ENCODE measurements at places on chromosomes 1 and 21.

DNA sequence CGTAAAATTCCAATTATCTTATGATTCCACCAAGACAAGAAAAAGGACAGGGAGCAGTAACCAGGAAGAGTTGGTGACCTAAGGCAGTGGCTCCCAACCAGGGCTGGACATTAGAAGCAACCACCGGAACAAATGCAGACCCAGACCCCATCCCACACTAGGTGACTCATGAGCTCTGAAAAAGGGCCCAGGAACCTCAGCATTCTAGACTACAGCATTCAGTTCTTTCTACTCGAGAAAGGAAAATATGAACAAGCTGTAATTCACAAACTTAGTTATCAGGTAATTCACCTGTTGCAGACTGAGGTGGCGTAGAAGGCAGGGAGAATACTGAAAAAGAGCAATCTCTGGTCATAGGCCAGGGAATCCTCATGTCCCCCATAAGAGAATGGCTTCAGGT, 138.4 kb upstream of the KRTAP19-8 start:
- no peak for DNase-seq

GRCh38 chr1:156102633-156103511, 11.6 kb upstream of the LMNA start:
- DNase-seq = peak; percentile 81

- DNase-seq = no peak
Observed at GRCh38 chr21:44684483-44684882, 2.5 kb upstream of the KRTAP12-1 start.

DNA sequence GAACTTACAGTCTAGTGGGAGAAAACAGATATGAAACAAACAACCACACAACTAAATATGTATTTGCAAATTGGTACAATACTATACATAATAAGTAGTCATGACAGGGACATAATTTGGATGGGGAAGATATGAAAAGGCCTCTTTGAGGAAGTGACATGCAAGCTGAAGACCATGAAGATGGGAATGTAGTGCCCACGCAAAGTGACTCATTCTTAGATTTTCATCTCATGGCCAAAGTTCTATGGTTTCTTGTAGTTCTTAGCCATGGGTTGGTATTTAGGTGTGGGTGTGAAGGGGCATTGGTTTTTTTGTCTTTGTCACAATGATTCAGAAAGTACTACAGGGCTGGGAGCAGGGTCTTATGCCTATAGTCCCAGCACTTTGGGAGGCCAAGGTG, 105.4 kb upstream of the FAM78B start:
- no peak for DNase-seq

- no peak for DNase-seq
Observed at GRCh38 chr1:24822887-24823286, 77.6 kb downstream of the CLIC4 start.

GRCh38 chr1:83815330-83815729, 183.6 kb downstream of the TTLL7 start:
- peak; percentile 80 for DNase-seq

DNA sequence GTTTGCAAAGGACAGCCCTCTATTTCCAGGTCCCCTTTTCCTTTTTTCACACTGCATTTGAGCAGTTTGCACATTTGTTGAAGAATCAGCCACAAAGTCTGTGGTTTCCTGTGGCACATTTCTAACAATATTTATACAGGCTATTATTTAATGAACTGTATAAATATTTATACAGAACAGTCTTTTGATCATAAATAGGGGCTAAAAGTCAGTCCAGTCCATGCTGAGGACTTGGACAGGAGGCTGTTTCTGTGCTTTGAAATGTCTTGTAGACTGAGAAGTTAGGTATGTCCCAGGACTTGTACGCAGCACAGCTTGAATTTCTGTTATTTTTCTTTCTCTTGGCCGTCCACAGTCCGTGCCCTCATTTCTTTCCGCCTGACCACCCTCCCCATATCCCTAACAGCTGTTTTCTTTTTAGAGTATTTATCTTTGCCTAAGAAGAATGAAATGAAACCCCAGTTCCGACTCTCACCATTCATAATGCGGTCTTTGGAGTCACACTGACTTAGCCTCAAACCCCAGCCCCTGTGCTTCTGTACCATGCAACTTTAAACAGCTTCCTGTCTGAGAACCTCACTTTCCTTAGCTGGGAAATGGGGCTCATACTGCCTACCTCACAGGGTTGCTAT, 19.7 kb downstream of the FGGY start:
- DNase-seq = peak; percentile 29

- no peak for DNase-seq
Observed at GRCh38 chr1:4046836-4047461, 146.9 kb upstream of the C1orf174 start.

- no peak for DNase-seq
Observed at GRCh38 chr1:45134461-45134873, 71.9 kb downstream of the ZSWIM5 start.

DNA sequence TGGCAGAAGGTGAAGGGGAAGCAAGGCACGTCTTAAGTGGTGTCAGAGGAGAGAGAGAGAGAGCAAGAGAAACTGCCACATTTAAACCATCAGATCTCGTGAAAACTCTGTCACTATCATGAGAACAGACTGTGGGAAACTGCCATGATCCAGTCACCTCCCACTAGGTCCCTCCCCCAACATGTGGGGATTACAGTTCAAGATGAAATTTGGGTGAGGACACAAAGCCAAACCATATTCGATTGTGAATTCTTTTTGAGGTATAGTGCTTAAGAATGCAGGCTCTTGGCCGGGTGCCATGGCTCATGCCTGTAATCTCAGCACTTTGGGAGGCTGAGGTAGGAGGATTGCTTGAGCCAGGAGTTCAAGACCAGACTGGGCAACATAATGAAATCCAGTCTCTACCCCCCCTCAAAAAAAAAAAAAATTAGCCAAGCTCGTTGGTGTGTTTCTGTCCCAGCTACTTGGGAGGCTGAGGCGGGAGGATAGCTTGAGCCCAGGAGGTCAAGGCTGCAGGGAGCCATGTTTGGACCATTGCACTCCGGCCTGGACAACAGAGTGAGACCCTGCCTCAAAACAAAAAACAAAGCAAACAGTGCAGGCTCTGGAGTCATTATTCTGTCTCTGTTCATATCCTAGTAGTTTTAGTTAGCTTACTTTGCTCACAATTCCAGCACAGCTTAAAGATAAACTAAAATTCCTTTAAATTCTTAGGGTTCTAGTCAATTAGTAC, 6.0 kb downstream of the ZCCHC17 start:
- peak; percentile 32 for DNase-seq

GRCh38 chr1:47797575-47797974, 199.6 kb downstream of the TRABD2B start:
- DNase-seq = no peak

GRCh38 chr1:176880955-176881595, 283.4 kb downstream of the ASTN1 start:
- peak; percentile 87 for DNase-seq

DNA sequence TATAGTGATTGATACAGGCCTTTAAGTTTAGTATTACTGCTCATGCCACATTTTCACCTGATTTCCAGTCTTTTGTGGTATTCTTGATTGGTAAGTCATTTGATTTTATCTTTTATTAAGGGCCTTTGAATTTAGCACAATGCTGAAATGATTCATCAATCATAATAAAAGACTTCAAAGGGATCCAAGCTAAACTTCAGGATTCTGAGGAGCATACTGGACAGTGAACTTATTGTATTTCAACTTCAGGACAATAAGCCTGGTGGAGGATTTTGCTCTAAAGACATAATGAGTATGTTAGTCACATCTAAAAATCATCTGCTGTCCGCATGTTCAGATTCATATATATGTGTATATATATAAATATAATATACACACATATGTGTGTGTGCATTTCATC, 233.3 kb downstream of the SETD4 start:
- no peak for DNase-seq

- no peak for DNase-seq
Observed at GRCh38 chr1:166590161-166590560, 249.1 kb upstream of the POGK start.

DNA sequence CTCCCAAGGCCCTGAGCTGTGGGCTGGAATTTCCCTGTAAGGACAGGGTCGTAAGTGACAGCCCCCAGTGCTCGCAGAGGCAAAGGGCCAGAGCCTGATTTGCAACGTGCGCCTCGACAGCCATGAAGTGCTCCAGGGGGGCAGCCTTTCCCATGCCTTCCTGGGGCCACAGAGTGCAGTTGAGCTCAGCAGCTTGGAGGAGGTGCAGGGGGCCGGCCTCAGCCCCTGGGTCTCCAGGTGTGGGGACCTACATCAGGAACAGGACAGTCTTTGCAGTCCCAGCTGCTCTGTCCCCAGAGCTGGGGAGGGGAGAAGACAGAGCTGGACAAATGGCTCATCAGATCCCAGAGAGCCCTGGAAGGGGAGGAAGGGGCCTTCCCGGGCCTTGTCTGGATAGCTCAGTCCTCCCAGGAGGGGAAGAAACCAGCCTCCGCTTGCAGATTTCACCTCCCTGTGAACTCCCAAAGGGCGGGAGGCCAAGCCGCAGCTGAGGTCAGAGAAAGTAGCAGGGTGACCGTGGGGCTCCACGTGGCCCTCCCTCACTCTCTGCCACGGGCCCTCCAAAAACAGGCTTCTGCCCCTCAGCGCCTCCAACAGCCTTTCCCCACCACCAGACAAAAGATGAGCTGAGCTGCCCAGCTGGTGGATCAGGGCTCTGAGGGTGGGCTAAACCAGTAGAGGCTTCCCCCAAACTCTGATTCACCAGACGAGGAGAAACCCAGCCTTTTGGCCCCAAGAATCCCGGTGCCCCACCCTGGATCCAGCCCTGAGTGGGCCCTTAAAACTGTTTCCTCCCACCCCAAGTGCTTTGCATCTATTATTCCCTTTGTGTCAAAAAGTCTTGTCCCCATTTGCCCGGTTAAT, 76.5 kb downstream of the DHRS3 start:
- DNase-seq = peak; percentile 33

DNA sequence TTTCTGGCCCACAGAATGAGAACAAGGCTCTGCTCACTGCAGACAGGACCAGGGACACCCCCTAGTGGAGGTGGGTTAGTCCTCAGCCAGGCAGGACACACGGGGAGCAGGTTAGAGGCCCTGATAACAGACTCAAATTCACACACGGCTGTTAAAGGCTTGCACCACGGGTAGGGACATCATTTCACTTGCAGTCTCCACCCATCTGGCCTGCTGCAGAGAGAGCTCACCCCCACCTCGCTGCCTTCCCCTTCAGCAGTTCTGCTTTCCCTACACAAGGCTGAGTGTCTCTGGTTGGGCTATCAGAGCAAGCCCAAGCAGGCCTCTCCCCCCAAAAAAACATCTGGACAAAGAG, 20.6 kb downstream of the MEF2D start:
- no peak for DNase-seq

GRCh38 chr1:2415801-2416208, 3.4 kb upstream of the PEX10 start:
- no peak for DNase-seq

DNA sequence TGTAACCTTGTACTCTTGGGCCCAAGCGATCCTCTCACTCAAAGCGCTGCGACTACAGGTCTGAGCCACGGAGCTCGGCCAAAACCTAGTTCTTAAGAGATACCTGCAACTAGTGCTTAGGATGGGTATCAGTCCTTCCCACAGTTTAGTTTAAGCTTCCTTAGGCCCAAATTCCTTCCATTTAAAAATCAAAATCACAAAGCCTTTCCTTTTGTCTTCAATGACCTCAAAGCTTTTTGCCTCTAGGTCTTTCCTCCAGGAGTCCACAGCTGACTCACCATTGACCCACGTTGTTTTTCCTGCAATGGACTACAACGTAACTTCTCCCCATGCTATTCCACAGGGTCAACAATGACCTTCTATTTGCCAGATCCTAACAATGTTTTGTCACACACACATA, 64.0 kb downstream of the APP start:
- DNase-seq = no peak

GRCh38 chr1:25028907-25029599, 99.0 kb upstream of the RUNX3 start:
- DNase-seq = peak; percentile 40

GRCh38 chr1:40625476-40626382, 39.8 kb downstream of the RIMS3 start:
- peak; percentile 63 for DNase-seq

DNA sequence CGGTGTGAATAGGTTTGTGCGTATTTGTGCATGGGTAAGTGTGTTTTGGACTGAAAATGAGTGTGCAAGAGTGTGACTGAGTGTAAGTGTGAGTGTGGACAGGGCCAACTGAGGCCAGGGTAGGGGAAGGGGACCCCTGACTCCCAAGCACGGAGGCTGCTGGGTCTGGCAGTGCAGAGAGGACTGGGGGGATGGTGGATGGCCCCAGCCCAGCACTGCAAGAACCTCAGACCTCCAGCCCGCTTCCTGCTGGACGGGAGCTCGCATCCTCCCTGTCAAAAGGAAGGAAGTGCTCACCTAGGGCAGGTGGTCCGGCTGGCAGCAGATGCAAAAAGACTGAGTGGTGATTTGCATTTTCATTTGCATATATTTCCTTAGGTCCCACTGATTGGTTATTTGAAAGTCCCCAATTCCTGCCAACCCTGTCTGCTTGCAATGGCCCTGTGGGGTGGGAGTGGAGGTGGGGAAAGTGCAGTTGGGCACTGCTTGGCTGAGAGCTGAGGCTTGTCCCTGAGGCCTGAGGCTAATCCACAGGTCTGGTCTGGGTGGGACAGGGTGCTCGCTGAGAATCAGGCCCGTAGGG, 42.8 kb upstream of the CASZ1 start:
- no peak for DNase-seq

DNA sequence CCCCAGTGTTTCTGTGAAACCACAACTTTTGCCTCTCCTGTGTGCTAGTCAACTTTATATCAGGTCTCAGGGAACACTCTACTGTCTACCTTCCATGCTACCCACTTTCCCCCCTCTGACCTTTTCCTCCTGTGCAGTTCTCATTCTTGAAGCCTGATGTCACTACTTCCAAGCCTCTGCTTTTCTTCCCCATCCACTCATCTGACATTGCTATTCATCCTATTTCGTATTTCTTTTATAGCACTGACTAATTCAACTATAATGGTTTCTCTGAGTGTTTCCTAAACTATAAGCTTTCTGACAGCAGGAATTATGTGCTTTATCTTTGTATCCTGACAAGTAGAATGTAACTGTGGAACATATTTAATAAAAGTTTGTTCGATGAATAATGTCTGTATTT, 18.2 kb upstream of the DPH5 start:
- peak; percentile 64 for DNase-seq

DNA sequence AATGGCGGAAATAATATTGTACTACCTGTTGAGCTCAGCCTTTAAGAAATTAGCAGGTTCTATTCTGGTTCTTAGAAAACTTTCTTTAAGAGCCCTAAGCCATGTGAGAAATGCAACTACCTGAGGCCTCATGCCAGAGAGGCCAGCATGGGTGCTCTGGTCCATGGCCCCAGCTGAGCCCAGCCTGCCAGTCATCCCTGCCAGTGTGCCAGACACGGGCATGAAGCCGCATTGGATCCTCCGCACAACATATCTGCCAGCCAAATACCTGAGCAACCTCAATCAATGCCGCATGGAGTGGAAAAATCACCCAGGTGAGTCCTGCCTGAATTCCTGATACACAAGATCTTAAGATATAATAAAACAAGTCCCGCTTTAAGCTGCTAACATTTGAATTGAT, 91.8 kb downstream of the C21orf91 start:
- DNase-seq = no peak
